Fibroblast of villous mesenchyme (primary cell): ENCODE measurements at places on chromosomes 5 and 9. TPM values are rescaled to one million over a fixed set of nuclear protein-coding genes. Genes with fewer than 3 reads are reported as not detected.
A peak's percentile ranks its signal among the peaks of the same experiment; 100 is the strongest.

GRCh38 chr5:38297830-38298608, 39.7 kb downstream of the EGFLAM start:
- DNase-seq: peak; percentile 21

Gene ELAVL2
- not detected in 2 replicates for total RNA-seq

DNA sequence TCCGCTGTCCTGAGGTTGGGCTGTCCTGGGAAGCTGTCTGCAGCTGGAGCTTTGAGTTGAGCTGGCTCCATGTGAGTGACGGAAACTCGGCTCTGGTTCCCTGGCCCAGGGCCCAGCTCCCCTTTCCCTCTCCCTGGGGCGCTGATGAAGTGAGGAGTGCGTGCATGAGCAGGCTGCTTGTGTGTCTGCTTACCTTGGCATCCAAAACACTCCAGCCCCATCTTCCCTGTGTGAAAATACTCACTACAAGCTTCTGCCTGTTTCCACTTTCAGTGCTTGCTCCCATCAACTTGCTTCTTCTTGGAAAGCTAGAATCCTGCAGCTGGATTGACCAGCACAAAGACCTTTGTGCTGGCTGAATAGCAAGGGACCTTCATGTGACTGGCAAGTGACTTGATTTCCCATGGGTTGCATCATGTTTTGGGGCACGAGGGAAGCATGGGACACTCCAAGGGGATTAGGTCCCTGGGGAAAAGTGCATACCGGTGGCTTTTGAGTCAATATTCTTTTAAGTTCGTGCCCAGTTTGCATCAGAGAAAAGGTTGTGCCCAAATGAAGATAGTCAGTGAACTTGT, 198.1 kb downstream of the GADD45G start:
- DNase-seq: no peak

GRCh38 chr5:134136771-134137170, 22.3 kb downstream of the TCF7 start:
- DNase-seq: no peak

- peak; percentile 87 for DNase-seq
Measured at GRCh38 chr5:179765400-179765799, 28.4 kb upstream of the LTC4S start.

GRCh38 chr9:111872886-111873285, 23.7 kb upstream of the UGCG start:
- DNase-seq: no peak

DNA sequence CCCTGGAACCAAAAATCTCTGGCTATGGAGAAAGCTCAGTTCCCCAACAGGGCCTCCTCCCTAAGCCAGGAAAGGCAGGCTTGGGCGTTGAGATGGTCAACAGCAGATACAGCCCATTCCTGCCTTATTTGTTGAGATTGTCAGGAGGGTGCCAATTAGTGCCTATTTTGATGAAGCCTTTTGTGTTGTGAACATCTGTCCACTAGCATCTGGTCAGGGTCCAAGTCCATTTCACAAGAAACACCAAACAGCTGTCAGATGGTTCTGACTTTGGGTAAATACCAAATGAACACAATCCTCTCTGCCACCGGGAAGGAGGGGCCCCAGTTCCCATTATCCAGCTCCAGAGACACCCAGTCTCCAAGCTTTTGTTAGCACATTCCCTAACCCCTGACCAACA, 19.9 kb downstream of the SEMA6A start:
- no peak for DNase-seq

DNA sequence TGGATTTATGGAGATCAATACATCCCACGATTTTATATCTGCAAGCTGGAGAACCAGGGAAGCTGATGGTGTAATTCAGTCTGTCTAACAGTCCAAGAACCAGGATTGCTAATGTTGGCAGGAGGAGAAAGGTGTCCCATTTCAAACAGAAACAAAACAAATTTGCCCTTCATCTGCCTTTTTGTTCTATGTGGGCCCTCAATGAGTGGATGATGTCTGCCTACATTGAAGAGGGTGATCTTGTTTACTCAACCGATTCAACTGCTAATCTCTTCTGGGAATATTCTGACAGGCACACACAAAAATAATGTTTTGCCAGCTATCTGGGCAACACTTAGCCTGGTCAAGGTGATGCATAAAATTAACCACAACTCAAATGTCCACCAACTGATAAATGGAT, 65.1 kb upstream of the IL33 start:
- DNase-seq: no peak

- DNase-seq: peak; percentile 29
Measured at GRCh38 chr9:26949637-26950069, 2.6 kb upstream of the PLAA start.

- DNase-seq: no peak
Measured at GRCh38 chr9:29968831-29969230, 2395.6 kb upstream of the C9orf72 start.

DNA sequence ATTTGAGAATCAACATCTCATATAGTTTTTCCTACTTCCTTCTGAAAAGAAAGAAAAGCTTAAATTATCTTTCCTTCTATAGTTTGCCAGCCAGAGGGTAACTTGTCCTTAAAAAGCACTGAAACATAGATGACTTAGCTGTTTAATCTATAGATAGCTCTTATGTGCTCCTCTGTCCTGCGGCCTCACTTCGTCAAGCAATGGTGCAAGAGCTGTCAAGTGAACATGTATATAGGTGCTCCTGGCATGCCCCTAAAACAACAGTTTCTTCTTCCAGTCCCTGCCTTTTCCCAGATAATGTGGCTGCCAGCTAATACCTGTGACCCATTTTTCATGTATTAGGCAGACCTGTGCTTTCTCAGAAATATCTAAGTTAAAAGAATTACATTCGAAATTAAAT, 287.7 kb upstream of the EFNA5 start:
- no peak for DNase-seq

Gene CYLC2
- total RNA-seq: not detected in 2 replicates

GRCh38 chr9:88721495-88722279, 186.7 kb downstream of the NXNL2 start:
- no peak for DNase-seq

Gene SCGB3A1
- not detected in 2 replicates for total RNA-seq
